ENCODE measurements at places on chromosomes 7 and 10.

- DNase-seq = no peak
Measured at GRCh38 chr7:133789974-133790373, 337.2 kb upstream of the LRGUK start.

DNA sequence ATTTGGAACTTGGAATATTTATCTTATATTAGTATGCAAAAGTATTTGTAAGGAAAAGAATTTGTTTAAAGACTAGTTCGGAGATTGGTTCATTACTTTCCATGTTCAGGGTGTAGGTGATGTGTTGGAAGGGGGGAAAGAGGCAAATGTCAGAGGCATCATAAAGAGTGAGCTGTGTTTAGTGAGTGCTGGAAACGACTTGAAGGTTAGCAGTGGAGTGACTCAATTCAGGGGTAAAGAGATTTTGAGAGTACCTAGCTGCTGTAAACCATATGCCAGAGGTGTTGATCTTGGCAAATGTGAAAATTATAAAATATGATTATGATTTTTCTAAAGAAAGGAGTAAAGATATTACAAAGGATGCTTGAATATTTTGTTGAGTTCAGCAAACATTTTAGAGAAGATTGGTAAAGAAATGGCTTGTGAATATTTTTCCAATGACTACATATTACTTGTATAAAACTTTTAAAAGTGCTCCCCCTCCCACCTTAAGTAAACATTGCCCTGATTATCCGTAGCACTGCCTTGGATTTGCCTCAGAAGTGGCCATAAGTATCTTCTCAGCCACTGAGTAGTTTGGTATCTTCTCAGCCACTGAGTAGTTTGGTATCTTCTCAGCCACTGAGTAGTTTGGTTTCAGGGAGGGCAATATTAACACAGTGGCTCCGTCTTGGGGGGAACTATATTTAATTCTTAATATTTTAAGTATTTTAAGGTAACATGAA is 51.5 kb downstream of the ZNRF2 start:
- DNase-seq = no peak

- peak; percentile 66 for DNase-seq
Measured at GRCh38 chr7:8109196-8110022, 140.8 kb downstream of the GLCCI1 start.

- DNase-seq = no peak
Measured at GRCh38 chr10:99807786-99808185, 25.3 kb downstream of the ABCC2 start.

DNA sequence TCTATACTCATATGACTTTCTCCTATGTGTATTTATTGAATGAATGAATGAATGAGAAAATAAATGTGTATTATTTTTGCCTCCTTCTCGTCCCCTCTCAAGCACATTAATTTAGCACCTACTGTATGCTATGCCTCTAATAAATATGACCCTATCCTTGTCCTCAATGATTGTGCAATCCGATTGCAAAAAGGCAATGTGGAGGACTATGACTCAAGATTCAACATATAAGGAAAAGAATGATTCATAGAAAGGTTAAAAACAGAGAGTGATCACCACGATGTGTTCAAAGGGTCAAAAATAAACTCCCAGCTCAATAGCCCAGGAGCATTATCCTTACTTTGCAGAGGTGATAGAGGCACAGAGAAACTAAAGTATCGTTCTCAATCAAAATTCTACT is 322.8 kb upstream of the SORCS1 start:
- DNase-seq = no peak

GRCh38 chr10:31635009-31635408 is 293.6 kb downstream of the ARHGAP12 start:
- no peak for DNase-seq

GRCh38 chr10:23481363-23481961 is 42.6 kb downstream of the OTUD1 start:
- DNase-seq = no peak

GRCh38 chr7:158431055-158431940 is 156.3 kb downstream of the PTPRN2 start:
- no peak for DNase-seq

DNA sequence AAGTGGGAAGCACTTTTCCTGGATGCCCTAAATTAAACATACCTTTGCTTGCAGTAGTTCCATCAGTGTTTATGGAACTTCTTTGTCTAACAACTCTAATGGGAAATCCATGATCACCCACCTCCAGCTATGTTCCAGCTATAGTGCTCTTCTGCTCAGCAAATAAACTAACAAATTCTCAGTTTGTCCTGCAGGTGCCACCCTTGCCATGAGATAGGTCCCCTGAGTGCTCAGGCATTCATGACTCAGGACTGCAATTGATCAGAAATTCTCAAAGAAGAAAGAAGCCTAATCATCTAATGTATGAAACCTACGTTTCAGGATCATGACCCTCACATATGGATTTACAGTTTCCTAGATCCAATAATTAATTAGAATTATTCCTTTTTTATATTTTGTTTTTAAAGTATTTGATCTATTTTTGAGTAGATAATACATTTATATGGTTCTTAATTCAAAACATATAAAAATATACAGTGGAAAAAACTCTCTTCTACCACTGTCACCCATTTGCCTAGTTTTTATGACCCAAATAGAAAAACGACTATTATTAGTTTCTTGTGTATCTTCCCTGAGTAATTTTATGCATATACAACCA is 48.7 kb upstream of the DYNC1I1 start:
- DNase-seq = peak; percentile 49

GRCh38 chr10:26488344-26488743 is 50.2 kb downstream of the APBB1IP start:
- DNase-seq = peak; percentile 43

- DNase-seq = no peak
Measured at GRCh38 chr10:114508376-114508775, 104.1 kb upstream of the AFAP1L2 start.

DNA sequence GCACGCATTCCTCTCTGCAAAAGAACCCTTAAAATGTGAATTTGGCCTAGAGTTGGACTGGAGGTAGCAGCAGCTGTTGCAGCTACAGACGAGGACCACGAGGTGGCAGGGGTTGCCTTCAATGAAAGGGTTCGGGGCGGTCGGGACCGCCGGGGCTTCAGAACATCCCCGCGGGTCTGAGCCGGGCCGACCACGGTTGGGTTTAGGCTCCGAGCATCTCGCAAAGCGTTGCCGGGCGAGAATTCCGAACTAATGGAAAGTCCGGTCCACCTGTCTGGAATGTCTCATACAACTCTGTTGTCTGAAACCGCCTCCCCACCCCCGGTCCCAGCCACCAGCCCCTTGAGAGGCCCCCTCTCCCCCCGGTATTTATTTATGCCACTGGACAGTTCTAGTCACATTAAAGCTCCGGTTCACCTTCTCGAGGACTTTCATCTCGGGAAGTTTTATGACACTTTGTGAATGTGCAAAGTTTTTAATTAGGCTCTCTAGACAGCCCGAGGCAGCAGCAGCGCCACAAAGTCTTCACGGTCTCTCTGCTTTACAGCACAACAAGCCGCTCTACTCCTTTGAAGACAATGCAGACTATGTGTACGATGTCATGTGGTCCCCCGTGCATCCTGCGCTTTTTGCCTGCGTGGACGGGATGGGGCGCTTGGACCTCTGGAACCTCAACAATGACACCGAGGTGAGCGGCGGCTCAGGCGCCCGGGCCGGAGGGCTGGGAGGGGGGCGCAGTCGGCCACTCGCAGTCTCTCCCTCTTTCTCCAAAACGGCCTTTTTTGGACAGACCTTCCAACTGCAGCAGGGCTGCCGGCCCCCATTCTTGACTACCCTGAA is 246.2 kb downstream of the SLC25A13 start:
- peak; percentile 61 for DNase-seq

- no peak for DNase-seq
Measured at GRCh38 chr7:37037286-37037685, 313.0 kb upstream of the AOAH start.

- DNase-seq = no peak
Measured at GRCh38 chr7:20783700-20784387, 2.8 kb downstream of the SP8 start.

DNA sequence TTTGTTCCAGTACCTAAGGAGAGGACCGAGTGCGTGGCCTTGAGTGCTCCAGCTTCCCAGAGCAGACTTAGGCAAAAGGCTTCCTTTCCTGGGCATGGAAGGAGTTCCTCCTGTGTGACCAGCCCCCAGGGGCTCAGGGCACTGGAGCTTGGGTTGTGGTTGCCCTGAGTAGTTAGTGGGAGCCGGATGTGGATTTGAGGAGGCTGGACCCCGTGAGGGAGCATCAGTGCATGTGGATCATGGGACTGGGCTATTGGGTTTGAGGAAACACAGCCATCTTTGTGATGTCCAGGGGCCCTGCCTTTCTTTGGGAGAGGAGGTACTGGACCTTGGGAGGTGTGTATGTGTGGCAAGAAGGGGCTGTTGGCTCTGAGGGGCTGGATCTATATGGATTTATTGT is 8.4 kb downstream of the LRMDA start:
- no peak for DNase-seq

DNA sequence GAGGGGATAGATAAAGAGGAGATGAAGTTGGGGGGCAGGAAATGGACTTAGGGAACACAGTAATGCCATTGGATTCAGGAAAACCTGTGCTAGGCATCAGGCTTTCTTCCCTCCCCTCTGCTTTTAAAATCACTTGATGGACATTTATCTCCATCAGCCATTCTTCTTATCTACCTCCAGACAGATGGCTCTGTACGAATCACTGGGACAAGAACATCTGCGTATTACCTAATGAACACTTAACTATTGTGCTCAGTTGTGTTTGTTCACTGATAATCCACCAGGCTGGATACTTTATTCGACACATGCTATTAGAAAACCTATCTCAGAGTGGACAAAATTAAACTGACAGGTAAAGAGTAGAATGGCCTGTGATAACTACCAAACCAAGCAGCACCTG is 40.0 kb downstream of the TNKS2 start:
- DNase-seq = no peak

DNA sequence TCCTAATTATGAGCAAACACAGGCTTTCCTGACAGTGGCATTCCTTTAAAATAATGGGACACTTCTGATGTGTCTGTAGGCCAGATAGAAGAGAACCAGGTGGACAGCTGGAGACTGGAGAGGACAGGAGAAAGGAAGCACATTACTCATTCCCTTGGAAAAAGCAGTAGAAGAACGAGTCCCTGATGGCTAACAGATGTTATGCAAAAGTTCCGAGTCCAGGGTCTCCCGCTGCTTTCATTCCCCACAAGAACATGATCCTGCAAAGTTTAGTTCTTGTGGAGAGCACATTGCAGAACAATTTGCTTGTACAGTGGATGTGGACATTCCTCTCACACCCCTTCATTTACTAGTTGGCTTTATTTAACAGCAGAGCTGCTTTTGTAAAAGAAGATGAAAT is 137.6 kb downstream of the GPAM start:
- no peak for DNase-seq

- DNase-seq = no peak
Measured at GRCh38 chr10:350981-351501, 215.8 kb downstream of the ZMYND11 start.

DNA sequence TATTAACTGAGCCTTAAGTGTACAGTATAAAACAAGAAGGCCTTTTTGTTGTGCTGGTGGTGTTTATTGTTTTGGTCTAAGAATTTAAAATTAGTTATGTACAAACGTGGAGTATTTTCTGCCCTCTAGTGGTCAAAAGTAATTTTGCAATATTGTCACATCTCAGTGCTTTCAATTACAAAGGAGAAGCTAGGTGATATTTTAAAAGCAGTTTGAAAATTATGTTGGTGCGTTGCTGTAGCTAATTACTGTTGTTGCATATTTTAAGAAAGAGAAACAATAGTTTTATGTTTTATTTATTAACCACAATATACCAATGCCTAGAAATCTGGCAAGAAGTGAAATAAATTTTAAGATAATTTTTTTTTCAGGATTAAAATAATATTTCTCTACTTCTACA is 11.4 kb downstream of the NPVF start:
- peak; percentile 35 for DNase-seq

DNA sequence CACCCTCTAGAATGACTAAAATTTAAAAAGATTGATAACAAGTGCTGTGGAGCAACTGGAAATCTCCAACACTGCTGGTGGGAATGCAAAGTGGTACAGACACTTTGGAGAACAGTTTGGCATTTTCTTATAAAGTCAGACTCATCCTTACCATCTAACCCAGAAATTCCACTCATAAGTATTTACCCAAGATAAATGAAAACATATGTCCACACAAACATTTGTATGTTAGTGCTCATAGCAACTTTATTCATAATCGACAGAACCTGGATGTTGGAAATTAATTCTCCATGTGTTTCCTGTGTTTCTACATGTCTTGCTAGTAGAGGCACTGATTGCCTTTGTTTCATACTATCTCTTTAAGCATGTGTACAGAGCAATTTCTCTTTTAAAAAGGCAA is 282.4 kb downstream of the AHR start:
- no peak for DNase-seq

DNA sequence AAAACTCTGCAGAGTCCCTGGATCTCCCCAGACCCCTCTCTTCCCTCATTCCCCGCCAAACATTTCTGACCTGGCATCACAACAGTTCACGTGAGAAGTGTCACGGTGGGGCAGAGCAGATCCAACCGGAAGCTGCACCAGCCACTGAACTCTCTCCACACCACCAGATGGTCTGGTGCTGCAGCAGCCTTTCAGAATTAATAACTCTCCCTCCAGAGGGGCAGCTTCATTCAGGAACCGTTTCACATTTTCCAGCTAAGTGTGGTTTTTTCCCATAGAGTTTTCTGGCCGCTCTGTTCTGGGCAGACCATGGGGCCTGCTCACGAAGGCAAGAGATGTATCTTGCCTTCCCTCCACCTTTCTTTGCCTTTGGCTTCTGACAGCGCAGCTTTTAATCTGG is 486.7 kb upstream of the GALNT17 start:
- DNase-seq = no peak

DNA sequence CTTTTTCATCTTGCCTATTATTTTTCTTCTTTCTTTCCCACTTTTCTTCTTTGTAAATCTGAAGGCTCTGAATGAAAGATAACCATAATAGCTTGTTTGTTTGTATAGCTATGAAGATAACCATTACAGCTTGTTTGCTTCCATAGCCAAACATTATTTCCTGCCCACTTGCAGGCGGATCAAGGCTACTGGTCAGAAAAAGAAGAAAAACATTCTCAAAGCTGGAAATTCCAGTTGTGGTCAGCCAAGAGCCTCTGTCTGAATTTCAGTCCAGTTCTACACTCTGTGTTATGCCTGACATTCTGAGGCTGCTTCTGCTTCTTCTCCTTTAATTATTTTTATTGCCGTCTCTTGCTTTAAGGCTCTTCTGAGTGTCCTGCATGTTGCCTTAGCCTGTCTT is 48.9 kb downstream of the TMEM178B start:
- no peak for DNase-seq
